ENCODE measurements at places on chromosomes 1 and 21.

DNA sequence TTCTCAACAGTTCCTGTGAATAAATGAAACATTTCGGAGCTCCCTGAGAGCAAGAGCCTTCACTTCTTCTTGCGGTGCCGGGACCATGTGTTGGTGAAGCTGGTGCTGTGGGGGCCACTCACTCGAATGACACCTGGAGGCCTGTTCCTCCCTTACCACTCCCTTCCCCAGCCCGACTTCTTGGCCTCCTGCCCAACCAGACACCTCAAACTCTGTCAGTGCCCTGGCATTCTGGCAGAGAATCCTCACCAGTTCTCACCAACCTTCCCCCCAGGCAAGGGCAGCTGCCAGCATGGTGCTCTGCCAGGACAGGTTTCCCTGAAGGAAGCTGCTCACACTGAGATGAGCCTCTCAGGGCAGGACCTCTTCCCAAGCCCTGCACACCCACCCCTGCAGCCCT lies 68.3 kb downstream of the MPZL1 start:
- no peak for DNase-seq

GRCh38 chr1:40976952-40977690 lies 2.4 kb upstream of the CTPS1 start:
- DNase-seq, result no peak

GRCh38 chr1:175536921-175537320 lies 206.5 kb downstream of the TNR start:
- DNase-seq, result no peak

GRCh38 chr1:42333662-42334239 lies 1.3 kb downstream of the FOXJ3 start:
- DNase-seq, result no peak

DNA sequence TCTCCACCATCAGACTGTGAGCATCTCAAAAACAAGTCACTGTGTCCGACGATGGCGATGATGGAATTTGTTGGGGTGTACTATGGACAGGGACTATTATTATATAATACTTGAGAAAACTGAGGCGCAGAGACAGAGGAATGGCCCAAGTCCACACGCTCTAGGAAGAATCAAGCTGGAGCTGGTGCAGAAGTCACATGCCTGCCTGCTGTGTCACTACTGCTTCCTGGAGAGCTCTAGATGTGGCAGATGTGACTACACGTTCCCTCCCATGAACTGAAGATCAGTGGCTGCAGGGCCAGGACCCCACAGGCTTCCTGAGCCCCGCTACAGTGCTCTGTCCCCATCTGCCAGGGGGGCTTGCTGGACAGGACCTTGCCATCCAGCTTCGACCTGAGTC lies 56.9 kb downstream of the TRABD2B start:
- no peak for DNase-seq

- no peak for DNase-seq
Observed at GRCh38 chr1:219659684-219660083, 46.8 kb upstream of the ZC3H11B start.

DNA sequence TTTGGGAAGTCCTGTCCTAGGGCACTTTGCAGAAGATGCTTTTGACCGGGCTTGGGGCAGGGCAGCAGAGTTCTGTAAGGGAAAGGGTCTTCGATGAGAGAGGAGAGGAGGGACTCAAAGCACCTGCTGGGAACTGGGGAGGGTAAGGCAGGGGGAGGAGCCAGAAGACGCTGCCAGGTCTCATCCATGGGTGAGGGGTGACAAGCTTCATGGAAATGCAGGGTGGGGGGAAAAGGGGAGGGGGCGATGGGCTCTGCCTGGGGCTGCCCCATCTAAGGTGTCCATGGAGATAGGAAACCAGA lies 20.9 kb upstream of the C2CD2 start:
- no peak for DNase-seq

DNA sequence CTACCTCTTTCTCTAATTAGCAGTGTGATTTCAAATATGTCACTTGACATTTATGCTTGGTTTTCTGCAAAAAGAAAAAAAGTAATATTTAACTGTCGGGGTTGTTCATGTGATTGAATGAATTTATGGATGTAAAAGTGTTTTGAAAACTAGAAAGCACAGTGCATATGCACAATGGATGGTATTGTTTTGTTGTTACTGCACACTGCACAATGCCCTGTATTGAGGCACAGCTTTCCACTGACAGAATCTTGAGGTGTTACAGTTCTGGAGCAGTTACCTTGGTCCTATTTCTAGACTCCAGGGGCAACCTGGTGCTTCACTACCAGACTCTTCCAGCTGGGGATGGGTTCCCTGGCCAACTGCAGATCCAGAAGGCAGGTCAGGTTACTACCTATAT lies 116.8 kb upstream of the L1TD1 start:
- no peak for DNase-seq

DNA sequence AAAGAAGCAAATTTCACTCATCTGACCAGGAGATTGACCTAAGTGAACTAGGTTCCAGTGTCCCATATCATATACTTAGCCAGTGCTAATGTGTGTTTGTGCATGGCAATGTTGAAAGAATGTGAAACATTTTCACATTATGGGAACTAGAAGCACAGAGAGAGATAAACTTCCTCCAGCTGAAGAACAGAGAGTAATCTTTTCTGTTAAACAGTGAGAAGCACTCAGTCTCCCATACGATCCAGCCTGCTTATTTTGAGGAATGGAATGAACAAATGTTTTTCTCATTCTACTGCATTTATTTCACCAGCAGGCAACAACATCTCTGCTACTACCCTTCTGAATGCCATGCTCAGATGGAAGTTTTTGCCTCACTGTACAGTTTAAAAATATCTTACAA lies 170.5 kb downstream of the TTLL7 start:
- DNase-seq, result no peak

DNA sequence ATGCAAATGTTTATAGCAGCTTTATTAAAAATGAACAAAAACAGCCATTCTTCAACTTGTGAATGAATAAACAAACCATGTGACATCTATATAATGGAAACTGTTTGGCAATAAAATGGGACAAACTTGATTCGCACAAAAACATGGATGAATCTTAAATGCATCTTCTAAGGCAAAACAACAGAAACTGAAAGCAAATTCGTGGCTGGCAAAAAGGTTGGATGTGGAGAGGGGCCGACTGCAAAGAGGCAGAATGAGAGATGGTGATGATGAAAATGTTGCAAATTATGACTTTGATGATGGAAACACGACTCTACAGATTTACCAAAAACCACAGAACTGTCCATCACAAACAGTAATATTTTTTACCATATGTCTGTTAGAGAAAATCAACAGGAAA lies 327.0 kb upstream of the NR5A2 start:
- DNase-seq, result no peak

- no peak for DNase-seq
Observed at GRCh38 chr1:33906156-33906555, 42.3 kb downstream of the HMGB4 start.

GRCh38 chr1:210857146-210857663 lies 276.7 kb downstream of the KCNH1 start:
- no peak for DNase-seq

DNA sequence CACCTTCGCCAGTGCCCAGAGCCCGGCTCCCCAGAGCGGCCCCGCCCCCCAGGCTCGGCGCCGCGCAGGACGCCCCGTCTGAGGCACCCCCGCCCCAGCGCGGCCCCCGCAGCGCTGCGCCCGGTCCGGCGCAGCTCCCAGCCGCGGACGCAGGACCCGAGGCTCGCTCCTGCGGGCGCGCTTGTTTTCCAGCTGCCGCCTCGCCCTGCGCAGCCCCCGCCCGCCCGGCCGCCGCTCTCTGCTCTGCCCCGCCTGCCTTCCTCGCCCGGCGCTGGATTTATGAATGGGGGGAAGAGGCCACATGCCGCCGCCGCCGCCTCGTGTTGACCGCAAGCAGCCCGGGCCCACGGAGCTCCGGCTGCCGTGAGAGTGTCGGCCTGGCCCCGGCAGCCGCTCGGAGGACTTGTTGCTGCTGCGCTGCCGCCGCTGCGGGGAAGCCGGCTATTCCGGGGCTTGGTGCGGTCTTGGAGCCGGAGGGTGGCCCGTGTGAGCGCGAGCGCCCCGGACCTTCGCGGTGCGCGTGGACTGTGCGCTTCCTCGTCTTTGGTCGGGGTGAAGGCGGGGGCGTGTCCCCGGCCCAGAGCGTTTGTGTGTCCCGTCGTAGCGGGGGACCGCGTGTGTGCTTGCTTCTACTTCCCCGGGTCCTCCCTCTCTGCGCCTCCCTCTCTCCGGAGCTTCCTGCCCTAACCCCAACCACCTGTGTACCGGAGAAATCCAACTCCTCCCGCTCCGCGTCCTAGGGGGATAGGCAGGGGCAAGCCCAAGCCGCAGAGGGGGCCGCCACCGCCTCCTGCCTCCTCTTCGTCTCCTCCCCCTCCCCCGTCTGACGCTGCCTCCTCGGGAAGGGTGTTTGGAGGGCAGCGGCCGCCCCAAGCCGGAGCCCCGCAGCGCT lies 736 bp downstream of the KCNC4 start:
- DNase-seq, result peak; percentile 16

DNA sequence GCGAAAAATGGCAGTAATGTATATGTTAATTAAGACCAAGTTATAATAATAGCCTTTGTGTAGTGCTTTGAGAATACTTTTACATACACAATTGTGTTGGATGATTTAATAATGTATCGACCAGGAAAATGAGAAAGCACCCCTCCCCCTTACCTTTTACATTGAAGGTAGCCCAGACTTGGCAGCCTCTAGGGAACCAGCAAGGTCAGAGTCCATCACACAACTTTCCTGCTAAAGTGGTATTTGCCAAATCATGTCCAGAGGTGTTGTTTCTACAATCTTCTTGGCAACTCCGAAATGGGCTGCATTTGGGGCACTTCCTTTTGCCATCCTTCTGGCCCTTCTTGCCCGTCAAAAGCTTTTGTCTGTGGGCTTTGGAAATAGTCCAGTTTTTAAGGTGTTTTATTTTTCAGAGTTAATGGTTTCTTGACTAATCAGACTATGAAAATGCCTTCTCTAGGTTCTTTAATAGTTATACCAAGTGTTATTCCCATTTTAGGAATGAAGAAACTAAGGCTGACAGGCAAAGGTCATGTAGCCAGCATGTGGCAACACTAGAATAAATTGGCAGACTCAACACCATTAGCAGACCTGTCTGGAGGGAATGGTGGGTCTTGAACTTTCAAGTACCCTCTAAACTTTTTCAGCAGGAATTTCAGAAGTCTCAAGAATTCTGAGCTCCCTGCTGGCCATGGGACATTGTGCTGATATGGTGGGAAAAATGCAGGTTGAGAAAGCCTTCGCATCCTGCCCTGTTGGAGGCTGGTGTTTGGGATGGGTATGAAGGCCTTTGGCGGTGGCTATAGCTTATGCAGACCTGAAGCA lies 6.8 kb downstream of the ATP1A1 start:
- no peak for DNase-seq

- DNase-seq, result no peak
Observed at GRCh38 chr1:202343652-202344349, 2.1 kb upstream of the UBE2T start.

DNA sequence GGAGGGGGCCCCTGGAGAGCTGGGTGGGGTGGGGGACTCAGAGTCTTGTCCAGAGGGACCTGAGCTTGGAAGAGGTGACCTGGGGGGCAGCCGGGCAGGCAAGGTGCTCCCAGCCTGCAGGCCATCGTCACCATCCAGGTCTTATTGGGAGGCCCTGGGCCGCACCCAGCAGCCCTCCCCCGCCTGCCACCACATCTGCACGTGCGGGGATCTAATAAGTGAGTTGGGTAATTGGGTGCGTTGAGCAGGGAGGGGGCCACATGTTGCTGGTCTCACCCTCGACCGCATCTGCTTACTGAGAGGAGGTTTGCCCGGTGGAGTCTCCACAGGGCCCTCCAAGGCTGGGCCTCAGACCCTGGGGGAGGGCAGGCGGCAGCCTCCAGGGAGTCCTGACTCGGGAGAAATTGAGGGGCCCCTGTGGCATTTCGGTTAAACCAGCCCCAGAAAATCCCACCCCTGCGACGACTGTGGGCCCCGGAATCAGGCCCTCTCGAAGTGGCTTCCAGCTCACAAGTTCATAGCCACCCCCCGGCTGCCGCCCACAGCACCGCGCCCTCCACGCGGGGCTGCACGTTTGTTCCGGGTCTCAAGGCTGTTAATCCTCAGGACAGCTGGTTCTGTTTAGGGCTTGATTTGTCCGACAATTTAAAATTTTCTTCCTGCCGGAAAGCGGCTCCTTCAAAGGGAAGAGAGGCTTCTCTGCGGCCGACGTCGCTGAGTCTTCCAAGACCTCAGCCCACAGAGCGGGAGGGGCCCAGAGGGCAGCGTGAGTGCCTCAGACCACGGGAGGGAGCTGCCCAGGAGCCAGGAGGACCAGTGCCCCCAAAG lies 14.7 kb upstream of the COL6A2 start:
- DNase-seq, result no peak

DNA sequence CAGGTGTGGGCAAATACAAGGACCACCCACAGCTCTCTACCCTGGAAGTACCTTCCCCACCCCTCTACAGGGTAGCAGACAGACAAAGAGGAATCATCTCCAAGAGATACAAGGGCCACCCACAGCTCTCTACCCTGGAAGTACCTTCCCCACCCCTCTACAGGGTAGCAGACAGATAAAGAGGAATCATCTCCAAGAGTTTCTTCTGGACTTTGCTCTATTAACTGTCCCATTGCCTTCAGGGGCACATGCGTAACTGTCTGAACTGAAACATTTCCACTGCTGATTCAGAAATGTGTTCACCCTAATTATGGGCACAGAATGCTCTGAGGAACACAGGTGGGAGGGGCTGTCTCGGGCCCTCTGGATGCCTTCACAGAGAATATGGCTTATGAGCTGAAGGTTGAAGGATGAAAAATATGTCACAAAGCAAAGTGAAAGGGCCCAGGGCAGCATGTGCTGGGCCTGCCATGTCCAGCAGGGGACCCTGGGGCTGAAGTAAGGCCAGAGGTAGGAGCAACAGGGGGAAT lies 43.9 kb downstream of the ZNF281 start:
- no peak for DNase-seq

- DNase-seq, result no peak
Observed at GRCh38 chr1:151990856-151991198, 2.8 kb downstream of the S100A10 start.

DNA sequence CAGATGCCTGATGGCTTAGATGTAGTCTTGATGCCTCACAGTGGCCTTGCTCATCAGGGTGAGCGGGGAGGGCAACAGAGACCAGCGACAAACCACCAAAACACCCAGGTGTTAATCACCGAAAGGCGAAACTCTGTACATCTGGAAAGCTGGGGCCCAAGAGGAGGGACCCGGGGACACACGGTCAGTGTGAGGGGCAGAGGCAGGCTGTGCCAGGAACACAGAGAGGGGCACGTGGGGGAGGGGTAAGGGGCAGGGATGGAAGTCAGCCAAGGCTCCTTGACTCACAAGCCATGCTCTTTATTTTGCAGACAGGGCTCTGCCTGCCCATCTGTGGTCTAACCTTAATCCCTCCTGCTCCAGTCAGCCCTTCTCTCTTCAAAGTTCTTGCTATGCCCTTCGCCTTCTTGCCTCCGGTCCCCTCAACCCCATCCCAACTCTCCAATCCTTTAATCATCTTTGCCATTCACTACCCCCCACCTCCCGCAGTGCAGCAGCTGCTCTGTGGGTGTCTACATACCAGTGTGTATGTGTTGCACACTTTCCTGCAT lies 4.3 kb downstream of the MEF2D start:
- no peak for DNase-seq

- DNase-seq, result no peak
Observed at GRCh38 chr1:160978510-160978927, 23.9 kb upstream of the ITLN2 start.

All from stimulated activated CD8-positive, alpha-beta memory T cell treated with anti-CD3 and anti-CD28 coated beads, Interleukin-2, amount 100 ng/mL, for 1 hour (primary cell).